ENCODE measurements at places on chromosomes 12 and 14.
A peak's percentile ranks its signal among the peaks of the same experiment; 100 is the strongest.

- DNase-seq = no peak
Measured at GRCh38 chr12:42770261-42770660, 180.7 kb upstream of the PRICKLE1 start.

- peak; percentile 16 for DNase-seq
Measured at GRCh38 chr12:114013575-114014345, 47.6 kb upstream of the RBM19 start.

- DNase-seq = no peak
Measured at GRCh38 chr14:102418853-102419240, 56.1 kb downstream of the TECPR2 start.

DNA sequence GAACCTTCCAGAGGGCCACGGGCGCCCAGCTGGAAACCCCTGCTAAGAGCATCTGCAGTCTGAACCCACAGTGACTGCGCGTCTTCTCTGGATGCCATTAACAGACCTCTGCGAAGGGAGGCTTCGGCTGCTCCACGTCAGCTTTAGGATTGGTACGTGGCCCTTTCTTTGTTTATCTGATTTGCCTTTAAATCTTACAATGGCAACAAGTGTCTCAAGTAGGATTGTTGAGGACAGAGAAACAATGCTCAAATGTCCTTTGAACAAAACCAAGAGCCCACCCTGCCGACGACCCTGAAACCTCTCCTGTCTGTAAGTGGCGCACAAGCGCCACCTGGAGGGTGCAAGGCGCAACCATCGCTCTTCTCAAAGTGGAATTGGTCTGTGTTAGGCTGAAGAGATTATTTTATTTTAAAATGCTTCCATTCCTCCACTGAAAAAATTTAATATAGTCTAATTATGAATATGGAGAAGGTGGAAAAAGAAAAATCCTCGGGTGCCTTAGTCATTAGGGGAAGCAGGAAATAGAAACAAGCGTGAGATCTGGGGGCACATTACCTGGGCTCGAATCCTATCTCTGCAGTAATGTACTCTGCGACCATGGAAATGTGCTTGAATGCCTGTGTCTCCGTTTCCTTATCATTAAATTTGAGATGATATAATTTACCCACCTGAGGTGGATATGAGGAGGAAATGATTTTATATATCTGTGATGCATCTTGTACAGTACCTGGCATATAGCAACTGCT is 82.6 kb upstream of the PTPRB start:
- DNase-seq = no peak

DNA sequence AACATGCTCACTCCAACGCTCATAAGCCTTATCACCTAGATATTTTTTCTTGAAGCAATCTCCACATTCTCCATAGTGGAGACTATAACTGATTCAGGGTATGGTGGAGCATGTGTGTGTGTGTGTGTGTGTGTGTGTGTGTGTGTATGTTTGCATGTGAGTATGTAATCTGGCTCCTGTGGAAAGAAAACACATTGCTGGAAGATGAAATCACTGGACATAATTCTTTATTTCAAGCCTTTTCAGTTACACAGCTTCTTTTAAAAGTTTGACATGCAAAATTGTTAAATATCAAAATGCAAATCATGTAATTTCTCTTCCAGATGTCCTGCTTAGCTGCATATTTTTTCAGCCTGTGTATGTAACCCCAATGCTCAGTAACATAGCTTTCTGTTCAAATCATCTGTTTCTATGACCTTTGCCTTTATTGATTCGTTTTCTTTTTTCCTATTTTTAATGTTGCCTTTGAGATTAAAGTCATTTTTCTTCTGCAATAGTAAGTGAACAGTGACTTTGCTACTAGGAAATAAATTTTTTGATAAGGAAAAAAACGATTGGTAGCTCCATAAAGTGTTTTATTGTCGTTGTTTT is 80.5 kb upstream of the BTG1 start:
- no peak for DNase-seq

DNA sequence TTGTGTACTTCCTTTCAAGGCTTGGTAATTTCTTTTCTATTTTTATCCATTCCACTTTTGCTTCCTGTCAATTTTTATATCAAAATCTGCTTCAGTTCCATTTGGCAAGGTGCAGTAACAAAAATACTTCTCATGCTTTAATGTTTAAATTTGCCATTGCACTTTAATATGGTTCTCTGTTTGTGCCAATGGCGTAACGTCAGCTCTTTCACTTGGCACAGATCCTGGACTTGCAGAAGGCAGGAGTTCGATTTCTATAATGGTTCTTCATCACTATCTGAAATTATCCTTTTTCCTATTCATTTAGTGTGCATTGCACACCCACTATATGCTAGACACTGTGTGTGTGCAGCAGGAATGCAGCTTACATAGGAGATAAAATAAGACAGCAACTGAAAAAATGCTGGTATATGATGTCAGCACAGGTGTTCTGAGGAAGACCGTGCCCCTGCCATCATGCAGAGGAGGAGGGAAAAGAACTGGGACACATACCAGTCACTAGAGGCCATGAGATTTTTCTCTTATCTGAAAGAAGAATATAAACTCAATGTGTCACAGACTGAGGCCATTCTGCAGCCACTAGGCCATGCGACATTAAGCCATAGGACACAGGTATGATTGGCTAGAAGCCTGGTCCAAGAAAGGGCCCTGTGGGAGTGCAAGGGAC is 298.2 kb downstream of the RPAP3 start:
- no peak for DNase-seq

- DNase-seq = no peak
Measured at GRCh38 chr12:14769466-14769968, 33.8 kb downstream of the WBP11 start.
